Omental fat pad (tissue), 4 donors: ENCODE measurements at places on chromosomes 4 and X.

GRCh38 chr4:20420916-20421602, 169.4 kb downstream of the SLIT2 start:
- no peak for DNase-seq

GRCh38 chr4:41111791-41112190, 102.6 kb downstream of the APBB2 start:
- no peak for DNase-seq

DNA sequence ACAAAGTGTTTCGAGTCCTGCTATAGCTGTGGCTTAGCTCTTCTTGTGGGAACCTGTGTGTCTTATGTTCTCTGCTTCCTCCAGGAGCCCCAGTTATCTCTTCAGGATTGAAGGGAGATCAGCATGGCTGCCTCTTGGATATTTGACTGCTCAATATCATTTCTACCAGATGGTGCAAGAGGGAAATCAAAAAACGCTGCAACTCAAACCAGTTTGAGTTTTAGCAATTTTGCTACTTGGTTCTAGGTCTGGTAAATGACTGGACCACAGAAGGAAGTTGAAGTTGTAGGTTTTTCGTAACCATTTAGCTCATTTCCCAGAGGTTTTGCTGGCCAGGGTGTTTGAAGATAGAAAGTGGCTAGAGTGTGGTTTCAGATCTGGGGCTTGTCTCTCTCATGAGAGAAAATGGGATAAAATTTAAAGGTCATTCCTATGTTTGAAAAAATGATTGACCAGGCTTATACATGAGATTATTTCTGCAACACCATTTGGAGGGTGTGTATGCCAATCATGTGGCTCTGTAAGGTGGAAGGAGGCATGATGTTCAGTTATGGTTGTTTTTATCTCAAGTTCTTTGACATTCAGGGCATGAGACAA, 210.4 kb downstream of the SPRY1 start:
- no peak for DNase-seq

DNA sequence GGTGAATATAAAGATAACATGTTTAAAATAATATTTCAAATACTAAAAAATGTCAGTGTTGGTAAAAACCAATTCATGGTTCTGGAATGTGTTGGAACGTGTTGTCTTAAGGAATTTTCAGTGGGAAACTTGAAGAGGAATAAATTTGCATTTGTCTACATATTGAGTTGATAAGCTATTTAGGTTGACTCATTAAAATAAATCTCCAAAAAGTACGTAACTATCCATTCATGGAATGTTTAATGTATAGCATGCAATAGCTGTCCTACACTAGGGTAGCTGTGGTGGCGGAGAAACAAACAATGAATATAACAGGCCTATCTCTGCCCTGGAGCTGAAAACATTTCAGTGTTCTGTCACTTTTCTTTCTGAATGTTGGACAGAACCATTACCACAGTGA, 20.3 kb downstream of the SHISA3 start:
- DNase-seq: no peak

DNA sequence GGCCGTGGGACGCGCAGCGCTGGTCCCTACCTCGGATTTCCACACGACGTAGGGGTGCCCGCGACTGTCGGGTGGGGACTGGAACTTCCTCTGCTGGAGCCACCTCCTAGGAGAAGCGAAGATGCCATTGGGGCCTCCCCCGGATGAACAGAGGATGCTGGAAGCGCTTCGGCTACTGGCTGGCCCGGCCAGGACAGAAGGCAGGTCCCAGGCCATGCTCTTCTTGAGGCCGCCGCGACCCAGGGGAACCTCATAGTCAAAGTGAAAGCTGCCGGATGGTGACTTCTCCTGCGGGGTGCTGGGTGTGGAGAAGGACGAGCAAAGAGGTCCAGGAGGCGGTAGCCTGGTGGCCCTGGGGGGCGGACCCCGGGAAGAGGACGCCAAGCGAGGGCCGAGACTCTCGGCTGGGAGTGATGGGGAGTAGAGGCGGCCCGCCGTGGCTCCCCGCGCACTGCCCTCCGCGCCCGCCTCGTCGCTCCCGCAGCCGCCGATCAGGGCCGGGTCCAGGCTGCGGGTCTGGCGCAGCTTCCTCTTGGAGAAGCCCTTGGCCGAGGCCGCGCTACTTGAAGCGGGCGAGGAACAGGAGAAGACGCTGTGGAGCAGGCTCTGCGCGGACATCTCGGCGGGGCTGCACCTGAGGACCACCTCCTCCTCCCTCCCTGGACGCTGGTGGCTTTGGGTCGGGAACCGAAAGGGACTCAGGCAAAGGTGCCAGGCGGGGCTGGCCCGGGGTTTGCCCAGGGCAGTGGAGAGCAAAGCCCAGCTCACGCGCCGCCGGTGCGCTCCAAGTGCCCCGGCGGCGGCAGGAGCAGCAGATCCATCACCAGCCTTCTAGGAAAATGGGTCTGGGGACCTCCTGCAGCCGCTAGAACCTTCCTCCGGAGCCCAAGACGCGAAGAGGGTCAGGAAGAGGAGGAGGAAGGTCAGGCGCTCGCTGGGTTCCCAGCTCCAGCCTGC, 1.2 kb downstream of the ARHGAP6 start:
- no peak for DNase-seq
